ENCODE measurements at places on chromosomes 12 and 14.
A peak's percentile ranks its signal among the peaks of the same experiment; 100 is the strongest.

DNA sequence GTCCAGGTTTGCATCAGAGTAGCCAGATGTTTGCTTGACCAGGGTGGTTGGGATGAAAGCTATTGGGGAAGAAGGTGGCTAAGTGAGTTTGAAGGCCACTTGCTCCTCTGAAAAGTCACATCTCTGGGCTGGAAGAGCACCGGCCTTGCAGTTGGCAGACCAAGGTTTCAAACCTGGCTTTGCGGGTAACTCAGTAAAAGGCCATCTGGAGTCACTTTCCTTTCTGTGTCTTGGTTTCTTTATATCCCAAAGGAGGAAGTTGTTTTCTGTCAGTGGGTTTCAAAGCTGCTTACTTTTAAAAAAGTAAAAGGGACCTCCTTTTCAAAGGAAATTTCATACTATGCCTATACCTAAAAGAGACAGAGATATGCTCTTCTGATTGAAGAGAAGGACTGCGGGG lies 26.2 kb upstream of the CMA1 start:
- DNase-seq: no peak

DNA sequence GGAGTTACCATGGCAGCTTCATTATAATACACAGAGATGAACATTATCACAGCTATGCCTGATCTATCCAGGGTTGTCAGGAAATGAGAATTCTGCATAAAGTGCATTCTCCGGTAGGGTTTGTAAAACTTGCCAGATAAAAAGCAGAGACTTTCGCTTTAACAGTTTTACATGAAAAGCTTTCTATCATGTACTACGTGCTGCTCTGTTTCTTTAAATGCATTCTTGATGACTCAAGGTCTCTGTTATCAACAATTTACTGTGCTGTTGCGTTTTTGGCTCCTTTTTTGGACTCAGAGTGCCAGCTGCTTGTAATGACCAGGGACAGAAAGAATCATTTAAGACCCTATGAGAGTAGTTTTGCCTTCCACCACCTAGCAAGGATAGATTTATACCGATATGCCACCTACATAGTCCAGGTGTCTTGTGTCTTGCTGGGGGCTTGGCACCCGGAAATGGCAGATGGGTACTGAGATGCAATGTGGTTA lies 371.2 kb downstream of the BTG1 start:
- DNase-seq: no peak

- no peak for DNase-seq
Measured at GRCh38 chr12:62599854-62600437, 133.3 kb downstream of the MON2 start.

DNA sequence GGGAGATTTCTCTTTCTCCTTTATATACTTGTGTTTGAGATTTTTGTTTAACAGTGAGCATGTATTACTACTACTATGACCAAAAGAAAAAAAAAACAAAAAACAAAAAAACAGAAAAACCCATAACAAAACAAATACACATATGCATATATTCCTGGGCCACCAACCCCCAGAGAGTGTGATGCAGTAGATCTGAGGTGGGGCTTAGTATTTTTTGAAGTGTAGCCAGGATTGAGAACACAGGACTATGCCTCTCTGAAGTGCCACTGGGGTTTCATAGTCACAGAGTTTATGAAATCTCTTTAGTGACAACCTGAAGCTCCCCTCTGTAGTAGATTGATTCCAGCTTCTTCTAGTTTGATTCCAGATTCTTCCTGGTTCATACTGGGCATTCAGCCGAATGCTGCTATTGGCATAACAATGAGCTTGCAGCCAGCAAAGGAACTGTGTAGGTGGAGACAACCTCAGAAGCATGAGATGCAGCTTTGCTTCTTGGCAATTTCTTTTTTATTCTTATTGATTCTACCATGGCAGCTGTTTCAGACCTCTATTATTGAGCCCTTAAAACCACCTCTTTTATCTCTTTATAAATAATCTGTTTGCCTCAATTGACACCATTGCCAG lies 15.5 kb upstream of the ANO4 start:
- DNase-seq: no peak

GRCh38 chr12:56816491-56816890 lies 53.4 kb downstream of the HSD17B6 start:
- DNase-seq: no peak

DNA sequence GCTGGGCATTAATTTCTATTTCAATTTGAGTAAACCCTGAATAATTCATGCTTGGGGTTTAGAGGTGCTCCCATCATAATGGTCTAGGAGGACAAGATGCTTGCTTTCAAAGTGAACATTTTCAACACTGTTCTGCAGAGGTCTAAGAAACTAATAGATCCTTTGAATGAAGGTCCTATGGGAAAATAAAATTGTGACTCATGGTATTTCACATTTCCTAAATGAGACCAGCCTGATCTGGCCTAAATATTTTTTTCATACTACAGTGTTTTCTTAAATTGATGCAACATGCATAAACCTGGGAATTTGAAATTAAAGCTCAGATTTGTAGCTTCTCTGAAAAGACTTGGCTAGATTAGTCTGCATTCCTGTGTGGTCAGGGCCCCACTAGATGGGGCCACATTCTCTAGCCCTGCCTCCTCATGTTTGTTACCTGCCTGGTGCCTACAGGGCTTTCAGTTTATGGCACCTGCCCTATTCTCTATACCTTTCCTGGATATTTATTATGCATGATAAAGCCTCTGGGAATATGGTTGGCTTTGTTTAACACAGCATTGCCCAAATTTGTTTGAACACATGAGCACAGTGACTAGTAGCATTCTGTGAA lies 112.7 kb downstream of the METTL25 start:
- DNase-seq: no peak

GRCh38 chr14:42994051-42994736 lies 1387.5 kb downstream of the LRFN5 start:
- DNase-seq: no peak

DNA sequence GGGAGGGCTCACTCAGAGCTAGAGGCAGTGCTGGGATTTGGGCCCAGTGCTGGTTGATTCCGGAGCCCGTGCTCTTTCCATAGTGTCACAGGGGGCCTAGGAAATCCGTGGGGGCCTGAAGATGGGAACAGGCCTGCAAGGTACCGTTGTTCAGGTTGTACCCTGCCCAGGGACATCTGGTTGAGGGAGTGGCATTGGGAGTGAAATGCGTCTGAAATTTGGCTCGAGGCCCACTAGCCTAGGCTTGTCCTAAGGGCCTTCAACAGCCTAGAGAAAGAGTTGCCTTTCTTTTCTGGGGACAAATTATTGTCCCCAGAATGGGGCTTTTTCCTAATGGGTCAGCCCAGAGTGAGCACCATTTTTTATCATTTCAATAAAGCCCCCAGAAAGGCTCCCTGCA lies 26.4 kb upstream of the FAM222A start:
- no peak for DNase-seq

GRCh38 chr14:88289996-88290395 lies 33.1 kb downstream of the KCNK10 start:
- no peak for DNase-seq

DNA sequence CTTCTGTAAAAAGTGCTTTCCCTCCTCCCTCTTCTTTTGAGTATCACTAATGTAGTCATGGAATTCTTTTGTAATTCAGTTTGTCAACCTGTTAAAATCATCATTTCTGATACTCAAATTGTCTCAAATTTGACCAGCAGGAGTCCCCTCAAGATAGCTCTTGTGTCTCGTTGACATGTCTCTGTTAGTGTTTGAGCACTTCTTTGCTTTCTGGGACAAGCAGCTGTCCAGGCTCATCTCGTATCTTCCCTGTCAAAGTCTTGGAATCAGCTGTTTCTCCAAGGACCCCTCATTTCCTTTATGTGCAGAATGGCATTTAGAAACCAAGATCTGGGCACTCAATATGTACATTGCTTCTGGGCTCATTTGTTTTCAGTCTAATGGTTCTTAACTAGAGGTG lies 10.7 kb downstream of the CIPC start:
- no peak for DNase-seq

DNA sequence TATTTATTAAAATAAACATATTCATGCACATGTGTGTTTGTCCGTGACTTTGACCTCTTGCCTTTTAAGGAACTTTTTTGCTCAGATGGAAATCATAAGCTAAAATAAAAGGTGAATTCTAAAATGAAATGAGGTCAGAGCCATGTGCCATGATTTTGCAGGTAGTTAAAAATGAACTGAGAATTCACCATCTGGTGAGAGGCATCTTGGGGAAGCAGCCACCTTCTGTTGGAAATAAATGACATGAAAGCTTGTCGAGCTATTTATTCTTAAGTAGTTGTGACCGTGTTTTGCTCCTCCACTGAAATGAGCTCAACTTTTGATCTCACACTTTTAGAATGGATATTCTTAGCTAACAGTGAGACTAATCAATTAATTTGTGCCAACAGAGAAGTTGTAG lies 56.8 kb upstream of the CNOT2 start:
- no peak for DNase-seq

DNA sequence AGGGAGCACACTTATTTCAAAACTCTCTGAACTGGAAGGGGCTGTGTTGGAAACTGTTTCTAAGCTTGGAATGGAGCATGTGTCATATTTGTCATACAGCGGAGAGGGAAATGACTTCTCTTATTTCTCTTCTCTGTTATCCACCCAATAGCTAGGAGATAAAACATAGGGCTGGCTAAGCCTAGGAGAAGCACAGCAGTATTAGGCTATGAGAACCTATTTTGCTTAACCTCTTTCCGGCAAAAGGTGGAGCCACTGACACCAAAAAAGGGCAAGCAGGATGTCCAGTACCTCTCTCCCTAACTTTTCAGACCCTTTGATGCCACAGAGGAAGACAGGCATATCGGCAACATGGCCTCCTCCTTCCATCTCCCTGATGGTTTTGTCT lies 148.3 kb downstream of the CRADD start:
- no peak for DNase-seq

DNA sequence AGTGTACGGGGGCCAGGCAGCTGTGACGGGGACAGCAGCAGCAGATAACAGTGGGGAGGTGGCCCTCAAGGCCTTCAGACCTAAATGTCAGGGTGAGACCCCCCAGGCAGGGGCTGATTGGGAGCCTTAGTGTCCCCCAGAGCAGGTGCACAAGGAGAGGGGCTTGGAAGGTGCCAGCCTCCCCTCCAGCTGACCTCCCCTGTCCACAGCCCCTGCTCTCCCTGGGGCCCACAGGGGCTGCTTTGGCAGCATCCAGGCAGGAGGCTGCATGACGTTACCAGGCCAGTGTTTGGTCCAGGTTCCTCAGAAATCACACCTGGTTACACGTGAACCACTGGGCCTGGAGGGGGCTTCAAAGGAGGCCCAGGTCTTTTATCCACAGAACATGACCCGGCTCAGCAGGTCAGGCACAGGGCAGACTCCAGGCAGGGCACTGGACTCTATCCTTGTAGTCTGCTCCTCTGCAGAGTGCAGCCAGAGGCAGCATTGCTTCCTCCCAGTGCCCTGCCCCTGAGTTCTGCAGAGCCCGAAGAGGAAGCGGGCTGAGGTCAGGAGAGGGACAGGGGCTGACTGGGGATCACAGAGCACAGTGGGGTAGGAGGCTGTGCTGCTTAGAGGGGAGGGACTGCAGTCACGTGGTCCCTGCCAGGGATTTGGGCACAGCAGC lies 2.6 kb upstream of the TRMT61A start:
- DNase-seq: no peak

GRCh38 chr14:83707056-83707455 lies 1822.9 kb upstream of the FLRT2 start:
- DNase-seq: no peak

- no peak for DNase-seq
Measured at GRCh38 chr14:83463500-83464098, 1929.9 kb upstream of the SEL1L start.

- DNase-seq: no peak
Measured at GRCh38 chr14:96574171-96574632, 72.0 kb downstream of the PAPOLA start.

DNA sequence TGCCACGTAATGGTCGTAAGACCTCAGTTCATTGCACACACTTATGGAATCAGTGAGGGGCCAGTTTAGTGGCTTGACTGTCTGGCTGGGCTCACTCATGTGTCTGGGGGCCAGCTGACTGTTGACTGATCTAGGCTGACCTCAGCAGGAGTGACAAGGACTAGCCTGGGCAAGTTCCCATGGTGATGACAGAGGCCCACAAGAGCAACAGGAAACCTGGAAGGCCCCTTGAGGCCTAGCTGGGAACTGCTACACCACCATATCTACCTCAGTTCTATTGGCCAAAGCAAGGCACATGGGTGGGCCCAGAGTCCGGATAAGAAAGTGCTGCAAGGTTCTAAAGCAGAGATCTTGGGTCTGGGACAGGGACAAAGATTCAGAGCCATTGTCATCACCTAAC lies 21.3 kb upstream of the RFLNA start:
- peak; percentile 24 for DNase-seq

DNA sequence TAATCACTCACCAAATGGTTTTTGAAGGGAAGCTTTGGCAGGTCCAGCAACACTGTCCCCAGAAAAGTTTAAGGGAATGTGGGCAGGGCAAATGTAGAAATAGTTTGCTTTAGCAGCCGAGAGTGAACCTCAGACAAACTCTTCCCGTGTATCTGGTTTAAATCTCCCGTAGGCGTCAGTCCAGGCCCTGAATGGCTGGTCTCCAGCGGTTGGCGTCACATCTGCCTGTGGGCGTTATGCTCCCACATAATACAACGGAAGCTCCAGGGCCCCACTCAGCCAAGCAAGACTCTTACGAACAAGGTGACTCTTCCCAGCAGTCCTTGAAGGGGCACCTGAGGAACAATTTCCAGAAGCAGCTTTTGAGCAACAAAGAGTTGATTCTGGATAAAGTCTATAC lies 942 bp downstream of the ZC2HC1C start:
- no peak for DNase-seq

GRCh38 chr12:125198652-125199051 lies 133.4 kb downstream of the AACS start:
- no peak for DNase-seq

- DNase-seq: no peak
Measured at GRCh38 chr14:87109271-87109670, 883.7 kb downstream of the GALC start.

DNA sequence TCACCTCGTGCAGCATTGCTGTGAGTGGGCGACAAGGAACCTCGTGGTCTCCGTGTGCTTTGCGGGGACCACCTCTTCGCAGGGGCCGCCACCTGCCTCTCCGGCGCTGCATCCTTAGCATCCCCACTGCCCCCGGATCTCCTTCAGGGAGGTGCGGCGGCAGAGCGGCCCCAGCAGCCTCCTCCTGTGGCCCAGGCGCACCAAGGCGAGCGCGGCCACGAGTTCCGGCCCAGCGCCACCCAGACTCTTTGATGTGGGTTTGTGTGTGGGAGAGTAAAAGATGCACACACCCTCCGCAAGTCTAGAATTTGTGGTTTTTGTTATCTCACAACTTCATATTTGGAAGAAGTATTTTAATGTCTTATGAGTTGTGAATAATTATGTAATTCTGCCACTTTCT lies 118.8 kb upstream of the DIO3 start:
- peak; percentile 21 for DNase-seq

DNA sequence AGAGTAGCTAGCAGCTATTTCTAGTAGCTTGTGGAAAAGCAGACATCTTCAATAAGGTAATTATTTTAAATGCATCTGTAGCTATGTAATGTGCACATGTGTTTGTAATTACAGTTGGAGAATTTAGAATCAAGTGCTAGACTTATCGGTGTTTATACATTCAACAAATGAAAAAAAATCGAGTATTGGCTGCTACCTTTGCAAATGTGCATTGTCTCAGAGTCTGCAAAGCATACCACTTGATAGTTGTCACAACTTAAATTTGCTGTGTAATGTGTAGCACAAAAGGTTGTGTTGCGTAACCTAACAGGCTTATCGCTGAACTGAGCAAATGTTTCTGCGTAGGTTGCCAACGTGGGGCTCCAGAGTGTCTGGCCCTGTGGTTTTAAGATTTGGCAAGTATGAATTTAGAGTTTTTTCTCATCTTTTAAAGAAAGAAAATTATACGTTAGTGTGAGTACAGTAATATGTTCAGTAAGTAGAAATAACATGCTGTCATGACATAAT lies 44.3 kb downstream of the TMTC2 start:
- no peak for DNase-seq

Data from GM06990 (cell line).